ENCODE measurements at places on chromosomes 2 and 18. TPM values are rescaled to one million over a fixed set of nuclear protein-coding genes. Genes with fewer than 3 reads are reported as not detected.

GRCh38 chr2:239161711-239162140 lies 239.1 kb downstream of the HDAC4 start:
- H3K36me3 ChIP-seq, result peaks cover 27% of the 10 kb centered on the region
- H3K27ac ChIP-seq, result no peak overlapping the region
- no peak for DNase-seq
- peaks cover 34% of the 10 kb centered on the region for H3K4me1 ChIP-seq
- no peaks in the 10 kb centered on the region for H3K27me3 ChIP-seq
- no peak overlapping the region for H3K4me3 ChIP-seq

- H3K4me1 ChIP-seq, result peaks cover 14% of the 10 kb centered on the region
- H3K4me3 ChIP-seq, result no peak overlapping the region
- no peak overlapping the region for H3K27ac ChIP-seq
- H3K36me3 ChIP-seq, result peaks cover 43% of the 10 kb centered on the region
- no peaks in the 10 kb centered on the region for H3K27me3 ChIP-seq
Measured at GRCh38 chr2:48345176-48345575, 184.8 kb upstream of the STON1 start.

DNA sequence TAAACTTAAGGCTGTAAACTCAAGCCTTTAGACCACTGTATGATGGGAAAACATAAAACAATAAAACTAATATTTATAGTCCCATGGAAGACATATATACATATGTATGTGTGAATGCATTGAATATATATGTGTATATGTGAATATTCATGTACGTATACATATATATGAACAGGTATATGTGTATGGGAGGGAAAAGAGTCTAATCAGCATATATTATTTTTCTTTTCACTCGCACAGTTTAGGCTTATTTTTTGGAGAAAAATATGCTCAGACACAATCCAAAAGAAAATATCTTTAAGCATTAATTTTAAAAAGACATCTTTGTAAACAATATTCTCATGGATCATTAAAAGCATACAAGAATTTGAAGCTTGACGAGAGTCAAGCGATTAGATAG lies 22.7 kb downstream of the COL4A4 start:
- no peak overlapping the region for H3K4me3 ChIP-seq
- H3K27me3 ChIP-seq, result no peaks in the 10 kb centered on the region
- H3K4me1 ChIP-seq, result no peaks in the 10 kb centered on the region
- H3K27ac ChIP-seq, result no peak overlapping the region
- no peaks in the 10 kb centered on the region for H3K36me3 ChIP-seq

DNA sequence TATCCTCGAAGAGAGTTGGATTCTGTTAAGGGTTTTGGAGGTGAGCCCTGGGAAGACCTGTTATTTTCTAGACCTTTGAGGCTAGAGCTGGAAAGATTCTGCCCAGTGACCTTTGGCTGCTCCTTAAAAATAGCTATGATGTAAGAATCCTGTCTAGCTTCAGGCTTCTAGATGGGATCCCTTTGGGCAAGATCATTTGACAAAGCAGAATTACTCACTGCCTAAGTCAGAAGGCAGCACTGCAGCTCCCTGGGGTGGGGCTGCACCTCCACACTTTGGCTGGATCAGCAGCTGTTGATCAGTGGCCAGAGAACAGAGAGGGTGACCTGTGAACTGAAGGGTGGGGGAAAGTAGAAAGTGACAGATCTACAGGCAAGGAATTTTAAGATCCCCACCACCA lies 103.8 kb downstream of the ASAP2 start:
- no peaks in the 10 kb centered on the region for H3K36me3 ChIP-seq
- DNase-seq, result no peak
- H3K4me1 ChIP-seq, result peaks cover 37% of the 10 kb centered on the region
- H3K27me3 ChIP-seq, result no peaks in the 10 kb centered on the region

DNA sequence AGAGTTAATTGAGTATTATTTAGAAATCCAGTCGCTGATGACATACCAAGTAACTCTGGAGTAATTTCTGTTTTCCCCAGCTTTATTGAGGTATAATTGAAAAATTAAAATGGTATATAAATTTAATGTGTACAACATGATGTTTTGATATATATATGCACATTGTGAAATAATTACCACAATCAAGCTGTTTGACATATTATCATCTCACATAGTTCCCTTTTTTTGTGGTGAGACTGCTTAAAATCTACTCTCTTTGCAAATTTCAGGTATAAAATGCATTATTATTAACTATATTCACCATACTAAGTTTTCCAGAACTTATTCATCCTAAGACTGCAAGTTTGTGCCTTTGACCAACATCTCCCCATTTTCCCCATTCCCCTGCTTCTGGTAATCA lies 25.0 kb upstream of the SPAG16 start:
- H3K4me3 ChIP-seq, result no peak overlapping the region
- no peaks in the 10 kb centered on the region for H3K27me3 ChIP-seq
- H3K4me1 ChIP-seq, result no peaks in the 10 kb centered on the region
- no peaks in the 10 kb centered on the region for H3K36me3 ChIP-seq

DNA sequence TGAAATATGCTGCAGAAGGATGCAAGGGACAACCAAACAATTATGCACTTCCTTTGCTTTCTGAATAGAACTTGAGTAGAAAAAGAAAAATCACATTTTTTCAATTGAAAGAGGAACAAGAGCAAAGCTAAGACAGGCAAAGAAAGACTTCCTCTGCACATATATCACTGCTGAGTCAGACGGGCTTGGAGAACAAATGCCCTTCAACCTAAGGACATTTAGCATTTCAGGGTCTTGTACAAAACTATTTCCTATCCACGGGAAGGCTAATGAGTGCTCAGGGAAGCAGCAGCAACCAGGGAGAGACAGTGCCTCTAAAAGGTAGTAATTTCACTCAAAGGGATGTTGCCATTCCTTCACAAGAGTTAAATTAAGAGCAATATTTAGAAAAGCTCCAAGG lies 570.0 kb upstream of the GCFC2 start:
- no peaks in the 10 kb centered on the region for H3K27me3 ChIP-seq
- no peak for DNase-seq
- H3K4me1 ChIP-seq, result peaks cover 39% of the 10 kb centered on the region

DNA sequence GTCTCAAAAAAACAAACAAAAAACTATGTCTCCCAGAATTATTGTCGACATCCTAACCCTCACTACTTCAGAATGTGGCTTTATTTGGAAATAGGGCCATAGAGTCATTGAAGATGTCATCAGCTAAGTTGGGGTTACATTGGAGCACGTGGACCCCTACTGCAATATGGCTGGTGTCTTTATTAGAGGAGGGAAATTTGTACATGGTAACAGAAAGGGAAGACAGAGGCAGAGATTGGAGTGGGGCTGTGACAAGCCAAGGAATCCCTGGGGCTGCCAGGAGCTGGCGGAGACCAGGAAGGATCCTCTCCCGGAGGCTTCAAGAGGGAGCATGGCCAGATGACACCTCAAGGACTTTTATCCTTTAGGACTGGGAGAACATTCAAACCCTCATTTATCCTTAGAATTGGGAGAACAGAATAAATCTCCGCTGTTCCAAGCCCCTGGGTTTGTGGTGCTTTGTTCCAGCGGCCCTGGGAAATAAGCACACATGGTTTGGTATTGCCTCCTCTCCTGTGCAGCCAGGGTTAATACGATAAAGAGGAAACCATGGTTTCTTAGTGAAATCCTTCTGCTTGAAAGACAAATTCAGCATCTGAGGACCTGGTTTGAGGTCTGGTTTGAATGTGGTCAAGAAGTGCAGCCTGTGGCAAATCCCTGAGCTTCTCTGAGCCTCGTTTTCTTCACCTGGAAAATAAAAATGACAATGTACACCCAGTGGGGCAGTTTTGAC lies 184.7 kb downstream of the MYCN start:
- H3K4me1 ChIP-seq, result peaks cover 12% of the 10 kb centered on the region
- H3K27ac ChIP-seq, result no peak overlapping the region
- no peaks in the 10 kb centered on the region for H3K27me3 ChIP-seq
- H3K36me3 ChIP-seq, result peaks cover 3% of the 10 kb centered on the region

GRCh38 chr2:64250063-64250462 lies 105.8 kb upstream of the PELI1 start:
- peaks cover 8% of the 10 kb centered on the region for H3K4me1 ChIP-seq
- peaks cover 53% of the 10 kb centered on the region for H3K27me3 ChIP-seq
- no peak overlapping the region for H3K27ac ChIP-seq
- DNase-seq, result no peak
- peaks cover 20% of the 10 kb centered on the region for H3K36me3 ChIP-seq

GRCh38 chr2:217753460-217754200 lies 249.2 kb downstream of the TNS1 start:
- no peaks in the 10 kb centered on the region for H3K36me3 ChIP-seq
- H3K27me3 ChIP-seq, result no peaks in the 10 kb centered on the region
- DNase-seq, result no peak
- no peak overlapping the region for H3K4me3 ChIP-seq
- peaks cover 35% of the 10 kb centered on the region for H3K4me1 ChIP-seq

DNA sequence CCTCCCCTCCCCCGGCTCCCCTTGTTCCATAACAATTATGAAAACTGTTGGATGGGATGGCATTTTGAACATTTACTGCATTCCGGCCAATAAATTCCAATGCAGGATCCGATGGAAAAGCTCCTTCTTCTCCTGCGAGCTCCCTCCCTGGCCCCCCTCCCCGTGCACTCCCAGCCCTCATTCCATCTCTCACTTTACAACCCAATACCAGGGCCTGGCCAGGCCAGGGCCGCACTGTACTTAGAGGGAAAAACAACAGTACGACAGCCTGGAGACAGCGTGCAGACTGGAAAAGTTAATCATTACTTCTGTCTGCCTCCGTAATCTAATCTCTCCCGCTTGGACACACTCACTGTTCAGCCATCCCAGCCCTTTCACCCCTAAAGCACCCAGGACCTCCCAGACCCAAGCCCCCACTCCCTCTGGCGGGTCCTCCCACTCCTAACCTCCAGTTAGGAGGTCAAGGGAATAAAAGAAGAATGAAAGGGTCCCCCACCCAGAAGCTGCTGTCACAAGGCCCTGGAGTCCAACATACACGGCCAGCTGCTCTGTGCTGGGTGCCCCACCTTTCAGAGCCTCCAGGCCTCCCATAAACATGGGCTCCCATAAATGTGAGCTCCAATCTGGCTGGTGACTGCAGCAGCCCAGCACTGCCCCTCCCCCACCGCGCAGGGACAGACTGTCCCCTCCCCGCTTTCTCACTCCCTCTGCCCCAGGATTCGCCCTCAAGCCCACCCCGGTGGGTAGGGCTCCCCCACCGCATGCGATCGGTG lies 20.6 kb downstream of the SMAD7 start:
- H3K27me3 ChIP-seq, result no peaks in the 10 kb centered on the region
- H3K4me3 ChIP-seq, result peak overlapping the region; percentile 79
- peak overlapping the region; percentile 76 for H3K27ac ChIP-seq
- no peaks in the 10 kb centered on the region for H3K36me3 ChIP-seq
- no peak for DNase-seq

GRCh38 chr2:105504459-105504858 lies 105.6 kb upstream of the FHL2 start:
- no peaks in the 10 kb centered on the region for H3K27me3 ChIP-seq
- H3K27ac ChIP-seq, result no peak overlapping the region
- H3K4me3 ChIP-seq, result no peak overlapping the region
- H3K36me3 ChIP-seq, result peaks cover 4% of the 10 kb centered on the region
- no peak for DNase-seq

The C2orf81 gene
- 7.9 TPM for total RNA-seq

The SLC14A1 gene
- total RNA-seq, result not detected

The FBLN7 gene
- 21.4 TPM for total RNA-seq

The CPS1 gene
- total RNA-seq, result 7.9 TPM

The M1AP gene
- total RNA-seq, result 0.77 TPM

The MRO gene
- total RNA-seq, result 0.23 TPM

The MPP4 gene
- total RNA-seq, result 0.18 TPM

The KLHL41 gene
- 0.73 TPM for total RNA-seq
